T47D (cell line): ENCODE measurements at places on chromosomes 5 and 9.

- no peak for DNase-seq
These were observed 232.9 kb downstream of the SYK start for GRCh38 chr9:91034521-91034920.

GRCh38 chr9:22241024-22241423, 205.6 kb upstream of the DMRTA1 start:
- DNase-seq, result no peak

DNA sequence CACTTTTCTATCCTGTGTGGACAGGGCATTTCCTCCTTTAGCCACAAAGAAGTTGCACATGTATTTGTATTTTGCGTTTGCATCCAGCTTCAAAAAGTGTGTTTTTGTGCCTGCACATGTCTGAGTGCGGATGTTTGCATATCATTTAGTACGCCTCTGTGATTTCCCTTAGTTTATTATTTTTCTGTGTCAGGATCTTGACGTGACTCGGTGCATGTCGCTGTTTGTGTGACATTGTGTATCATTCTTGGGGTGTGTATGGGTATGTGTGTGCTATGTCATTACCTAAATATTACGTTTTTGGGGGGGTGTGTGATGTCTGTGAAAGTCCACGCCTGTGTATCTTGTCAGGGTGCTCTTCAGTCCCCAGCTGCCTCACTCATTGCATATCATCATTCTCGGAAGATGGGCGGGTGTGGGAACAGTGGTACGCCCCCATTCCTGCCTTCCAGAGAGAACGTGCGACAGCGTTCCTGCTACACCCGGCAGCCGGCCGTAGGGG, 416 bp upstream of the PAIP2 start:
- no peak for DNase-seq

DNA sequence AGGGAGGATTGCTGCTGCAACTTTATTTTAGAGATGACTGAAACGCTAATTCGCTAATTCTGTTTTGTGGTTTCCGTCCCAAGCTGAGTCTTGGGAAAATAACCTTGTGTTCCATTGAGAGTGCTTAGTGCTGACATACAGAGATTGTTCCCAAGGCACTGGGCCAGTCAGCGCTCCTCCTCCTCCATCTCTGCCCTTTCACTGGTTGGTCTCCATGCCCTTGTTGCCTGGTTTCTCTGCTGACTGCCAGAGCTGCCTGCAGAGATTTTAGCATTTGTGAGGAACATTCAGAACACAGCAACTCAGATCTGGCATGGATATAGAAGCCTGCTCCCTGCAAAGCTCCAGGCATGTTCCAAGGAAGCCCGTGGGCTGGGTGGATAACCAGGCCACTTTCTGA, 126.0 kb upstream of the IRX2 start:
- DNase-seq, result no peak

GRCh38 chr5:86979811-86980411, 287.8 kb upstream of the RASA1 start:
- DNase-seq, result no peak

DNA sequence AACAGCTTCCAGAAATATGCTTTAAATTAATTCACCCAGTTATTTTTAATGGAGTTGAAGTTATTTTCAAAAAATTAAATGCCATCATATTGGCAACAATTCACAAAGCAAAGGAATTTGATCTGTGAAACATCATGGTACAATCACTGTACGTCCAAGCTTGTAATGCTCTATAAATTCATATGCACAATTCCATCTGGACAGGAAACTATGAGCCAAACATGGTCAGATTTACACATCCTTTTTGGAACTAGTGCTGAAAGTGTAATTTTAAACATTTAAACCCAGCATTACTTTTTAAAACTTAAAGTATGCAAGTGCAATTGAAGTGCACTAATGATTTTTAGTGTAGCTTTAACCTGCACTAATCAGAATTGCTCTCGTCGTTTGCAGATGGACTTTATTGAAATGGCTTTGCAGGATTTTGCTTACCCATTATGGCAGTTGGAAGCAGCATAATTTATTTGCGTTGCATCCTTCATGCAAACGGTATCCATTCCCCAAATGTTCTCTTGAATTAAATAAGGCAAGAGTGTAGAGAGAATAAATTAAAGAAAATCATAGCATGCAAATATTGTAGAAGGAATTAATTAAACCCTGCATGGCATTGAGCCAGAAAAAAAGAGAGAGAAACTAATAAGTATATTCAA, 21.0 kb upstream of the OR13F1 start:
- DNase-seq, result no peak

DNA sequence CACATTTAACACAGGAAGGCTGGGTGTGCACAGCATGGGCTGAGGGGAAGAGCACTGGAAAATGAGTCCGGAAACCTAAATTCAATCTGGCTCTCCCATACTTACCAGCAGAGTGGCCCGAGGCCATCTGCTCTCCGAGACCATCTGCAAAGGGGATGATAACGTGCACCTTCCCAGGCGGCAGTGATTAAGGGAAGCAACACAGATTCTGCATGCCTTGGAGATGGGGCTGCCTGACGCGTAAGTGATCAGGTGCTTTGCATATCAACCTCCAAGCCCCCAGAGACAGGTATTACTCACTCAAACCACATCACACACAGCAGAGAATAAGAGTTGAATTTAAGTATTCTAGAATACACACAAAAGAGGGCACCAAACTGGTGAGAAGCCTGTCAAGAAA, 9.1 kb downstream of the EPB41L4B start:
- no peak for DNase-seq

DNA sequence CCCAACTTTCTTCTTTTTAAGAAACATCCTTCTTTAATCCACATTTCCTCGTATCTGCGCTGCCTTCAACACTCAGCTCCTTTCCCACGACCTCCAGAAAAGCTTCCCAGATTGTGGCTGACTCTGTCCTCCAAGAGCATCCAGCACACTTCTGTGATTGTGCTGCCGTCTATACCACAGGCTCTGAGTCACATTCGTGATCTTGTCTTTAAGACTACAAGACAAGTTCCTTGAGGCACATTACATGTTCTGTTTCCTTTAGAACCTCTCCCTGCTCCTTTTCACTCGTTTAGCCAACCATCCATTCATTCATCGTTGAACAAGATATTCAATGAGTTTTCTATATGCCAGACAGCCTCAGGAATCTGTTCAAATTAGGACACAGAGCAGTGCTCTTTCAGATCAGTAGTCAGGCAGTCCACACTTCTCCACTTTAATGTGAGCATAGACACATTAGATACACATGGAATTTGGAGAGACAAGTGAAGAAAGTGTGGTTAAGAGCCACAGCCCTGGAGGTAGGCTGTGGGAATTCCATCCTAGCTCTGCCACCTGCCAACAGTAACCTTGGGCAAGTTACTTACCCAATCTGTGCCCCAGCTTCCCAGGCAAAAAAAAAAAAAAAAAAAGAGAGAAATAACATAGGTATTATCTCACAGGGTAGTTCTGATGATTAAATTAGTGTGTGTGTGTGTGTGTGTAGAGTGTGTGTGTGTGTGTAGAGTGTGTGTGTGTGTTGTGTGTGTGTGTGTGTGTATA, 18.9 kb downstream of the WHRN start:
- no peak for DNase-seq

DNA sequence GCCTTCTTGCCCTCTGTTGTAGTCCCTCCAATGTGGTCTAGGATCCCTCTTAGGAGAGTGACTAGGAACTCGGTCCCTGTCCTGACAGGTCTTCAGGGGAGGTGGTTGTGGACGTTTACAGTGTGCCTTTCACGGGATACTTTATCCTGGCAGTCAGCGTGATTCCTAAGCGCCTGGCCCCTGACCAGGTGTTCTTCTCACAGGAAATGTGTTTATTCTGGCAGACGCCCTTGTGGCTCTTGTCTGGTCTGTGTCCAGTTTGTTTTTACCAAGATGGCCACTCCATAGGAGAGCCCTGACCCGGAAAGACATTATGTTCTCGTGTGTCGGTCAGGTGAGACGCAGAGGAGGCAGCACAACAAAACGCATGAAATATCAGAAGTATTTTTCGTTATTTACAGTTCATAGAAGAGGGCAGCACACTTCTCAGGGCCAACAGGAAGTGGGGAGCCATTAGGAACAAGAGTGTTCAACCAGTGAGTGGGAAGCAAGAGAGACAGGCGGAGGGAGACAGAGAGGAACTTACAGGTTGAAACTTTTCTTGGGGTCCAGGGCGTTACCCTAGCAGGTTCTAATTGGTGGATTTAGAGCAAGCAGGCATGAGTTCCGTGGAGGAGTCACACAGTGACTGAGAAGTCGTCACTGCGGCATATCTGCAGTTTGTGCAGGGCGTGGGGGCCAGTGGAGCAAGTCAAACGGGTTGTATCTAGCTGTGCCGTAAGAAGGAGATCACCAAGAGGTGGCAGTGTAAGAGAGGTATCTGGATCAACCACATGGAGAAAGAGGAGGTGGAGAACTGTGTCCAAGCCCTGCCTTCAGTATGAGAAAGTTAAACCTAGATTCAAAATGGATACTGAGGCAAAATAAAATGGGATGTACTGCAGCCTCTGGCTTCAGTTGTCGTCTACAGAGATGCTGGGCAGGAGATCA, 412.9 kb downstream of the ZSWIM6 start:
- DNase-seq, result no peak

GRCh38 chr5:141155540-141156374, 5.9 kb downstream of the PCDHB6 start:
- DNase-seq, result peak; percentile 88

GRCh38 chr5:112186401-112186990, 232.6 kb downstream of the EPB41L4A start:
- peak; percentile 34 for DNase-seq

GRCh38 chr9:106077731-106078130, 383.4 kb downstream of the TMEM38B start:
- no peak for DNase-seq

- no peak for DNase-seq
These were observed 48.1 kb downstream of the OTULIN start for GRCh38 chr5:14712666-14713065.

GRCh38 chr9:121138973-121139372, 62.7 kb downstream of the RAB14 start:
- DNase-seq, result no peak

DNA sequence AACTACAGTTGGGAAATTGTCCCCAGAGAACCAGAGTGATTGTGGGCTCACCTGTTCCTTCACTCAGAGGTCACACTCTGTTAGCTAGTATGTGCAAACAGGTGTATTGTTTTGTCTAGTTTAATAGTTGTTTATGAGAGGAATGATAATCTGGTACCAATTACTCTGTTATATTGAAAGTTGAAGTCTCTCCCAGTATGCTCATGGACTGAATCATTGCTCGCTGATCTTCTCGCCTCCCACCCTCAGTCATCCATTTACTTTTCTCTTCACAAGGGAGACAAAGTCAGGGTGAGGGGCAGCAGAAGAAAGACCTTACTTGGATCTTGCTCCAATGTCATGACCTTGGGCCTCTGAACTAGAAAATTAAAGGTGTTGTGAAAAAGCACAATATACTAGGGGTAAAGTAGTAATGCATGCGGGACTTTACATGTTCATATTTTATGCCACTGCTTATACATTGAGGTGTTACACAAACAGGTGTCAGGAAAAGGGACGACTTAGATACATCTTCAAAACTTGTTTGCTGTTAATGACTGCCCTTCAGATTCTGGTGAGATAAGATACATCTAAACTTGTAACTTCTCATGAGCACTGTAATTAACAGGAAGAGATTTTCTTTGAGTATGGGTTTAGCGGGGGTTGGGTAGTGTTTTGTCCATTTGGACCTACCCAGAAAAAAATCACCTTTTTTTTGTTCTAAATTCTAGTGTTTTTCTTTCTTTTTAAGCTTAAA, 36.9 kb downstream of the LNPEP start:
- DNase-seq, result no peak

DNA sequence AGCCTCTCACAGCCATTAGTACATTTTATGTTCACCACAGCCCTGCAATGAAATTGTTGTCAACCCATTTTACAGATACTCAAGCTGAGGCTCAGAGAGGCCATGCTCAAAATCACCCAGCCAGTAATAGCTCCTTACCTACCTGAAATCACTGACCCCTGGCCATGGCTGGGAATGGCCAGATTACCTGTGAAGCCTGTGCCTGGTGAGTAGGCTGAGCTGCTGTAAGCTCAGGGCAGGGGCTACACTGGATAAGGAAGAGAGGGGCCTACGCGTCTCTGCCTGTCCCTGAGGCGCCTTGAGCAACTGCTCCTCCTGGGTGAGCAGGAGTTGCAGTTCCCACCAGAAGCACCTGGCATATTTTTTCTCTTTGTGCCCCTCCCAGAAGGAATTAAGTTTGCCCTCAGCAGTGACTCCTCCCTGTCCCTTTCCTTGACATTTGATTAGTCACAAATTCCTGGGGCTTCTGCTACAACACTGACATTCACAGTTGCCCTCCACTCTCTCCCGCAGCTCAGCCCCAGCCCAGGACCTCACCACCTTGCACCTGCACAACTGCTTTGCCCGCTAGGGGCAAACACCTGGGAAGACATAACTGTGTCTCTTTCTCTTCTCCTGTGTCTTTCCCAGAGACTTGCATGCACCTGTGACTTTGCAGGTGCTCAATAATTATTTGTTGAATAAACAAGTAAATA, 5.7 kb downstream of the CLTB start:
- no peak for DNase-seq

- no peak for DNase-seq
These were observed 17.1 kb downstream of the ENG start for GRCh38 chr9:127837346-127837745.

DNA sequence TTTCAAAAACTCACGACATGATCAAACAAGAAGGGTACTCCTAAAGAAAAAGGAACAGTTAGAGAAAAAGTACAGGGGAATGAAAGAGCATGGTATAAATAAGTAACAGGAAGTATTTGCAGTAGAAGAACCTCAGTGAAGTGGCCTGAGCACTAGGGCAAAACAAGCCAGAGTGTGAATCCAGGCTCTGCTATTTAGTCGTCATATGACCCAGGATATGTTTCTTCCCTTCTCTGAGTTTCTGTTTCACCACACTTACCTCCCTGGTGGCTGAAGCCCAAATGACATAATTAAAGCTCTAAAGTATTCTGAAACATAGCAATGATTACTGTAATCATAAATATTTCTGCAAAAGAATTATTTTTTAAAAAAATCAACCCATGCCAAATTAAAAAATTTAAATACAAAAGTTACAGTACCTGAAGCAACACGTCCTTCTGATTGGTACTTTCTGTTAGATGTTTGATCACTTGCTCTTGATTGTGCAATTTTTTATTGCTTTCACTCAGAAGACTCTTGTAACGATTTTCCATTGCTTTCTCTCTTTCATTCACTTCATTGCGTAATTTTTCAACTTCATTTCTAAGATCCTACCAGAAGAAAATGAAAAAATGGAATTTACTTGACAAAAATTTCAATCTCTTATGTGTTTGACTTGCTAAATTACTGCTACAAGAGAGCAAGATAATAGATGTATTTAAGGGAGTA, 88.9 kb downstream of the CDK5RAP2 start:
- DNase-seq, result no peak

DNA sequence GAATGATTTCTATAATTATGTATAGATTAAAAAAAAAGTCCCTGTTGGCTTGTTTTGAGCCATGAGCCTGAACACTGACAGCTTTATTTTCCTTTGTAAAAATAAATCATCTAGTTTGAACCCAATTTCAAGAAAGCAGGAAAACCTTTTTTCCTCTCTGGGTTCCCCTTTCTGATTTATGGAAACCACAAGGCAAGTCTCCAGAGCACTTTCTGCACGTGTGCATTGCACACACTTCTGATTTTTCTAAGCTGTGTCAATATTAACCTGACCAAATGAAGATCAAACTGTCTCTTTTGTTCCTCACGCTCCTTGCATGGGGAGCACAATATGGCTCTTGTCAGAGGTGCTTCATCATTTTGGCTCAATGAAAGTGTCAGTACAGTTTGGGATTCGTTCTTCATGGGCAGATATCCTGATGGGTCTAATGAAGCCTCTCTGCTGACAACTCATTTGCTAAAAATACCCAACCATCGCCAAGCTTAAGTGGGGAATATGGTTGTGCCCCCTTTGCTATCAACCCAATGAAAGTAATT, 39.2 kb upstream of the PCA3 start:
- DNase-seq, result no peak

- no peak for DNase-seq
These were observed 13.2 kb downstream of the ANGPTL2 start for GRCh38 chr9:127109212-127109711.
